ENCODE measurements at places on chromosomes 2 and 18.

GRCh38 chr18:68611311-68611710 lies 103.6 kb downstream of the TMX3 start:
- DNase-seq = no peak

DNA sequence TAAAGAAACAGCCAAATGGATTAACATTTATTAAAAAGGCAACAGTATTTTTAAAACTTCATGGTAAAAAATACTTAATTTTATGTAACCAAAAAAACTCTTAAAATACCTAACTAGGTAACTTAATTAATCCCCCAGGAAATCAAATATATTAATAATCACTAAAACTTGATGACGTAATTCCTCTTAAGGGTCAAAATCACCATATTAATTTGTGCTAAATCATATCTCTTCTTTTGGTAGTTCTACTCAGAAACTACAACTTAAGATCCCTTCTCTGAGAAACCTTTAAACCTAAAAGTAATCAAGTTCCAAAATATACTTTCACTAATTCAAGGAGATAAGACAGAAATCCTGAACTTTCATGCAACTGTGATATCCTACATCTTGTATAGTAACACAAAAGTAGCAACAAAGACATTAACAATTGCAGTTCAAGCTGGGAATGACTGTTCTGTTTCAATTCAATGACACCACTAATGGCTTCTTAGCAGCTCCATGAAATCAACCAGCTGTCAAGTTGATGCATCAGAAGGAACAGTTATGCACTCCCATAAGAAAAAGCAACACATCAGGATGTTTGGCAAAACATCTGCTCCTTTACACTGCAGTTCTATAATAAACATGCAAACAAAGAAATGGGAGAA lies 4.0 kb downstream of the BAZ2B start:
- no peak for DNase-seq

- DNase-seq = no peak
These were observed 122.9 kb downstream of the METTL8 start for GRCh38 chr2:171310889-171311288.

DNA sequence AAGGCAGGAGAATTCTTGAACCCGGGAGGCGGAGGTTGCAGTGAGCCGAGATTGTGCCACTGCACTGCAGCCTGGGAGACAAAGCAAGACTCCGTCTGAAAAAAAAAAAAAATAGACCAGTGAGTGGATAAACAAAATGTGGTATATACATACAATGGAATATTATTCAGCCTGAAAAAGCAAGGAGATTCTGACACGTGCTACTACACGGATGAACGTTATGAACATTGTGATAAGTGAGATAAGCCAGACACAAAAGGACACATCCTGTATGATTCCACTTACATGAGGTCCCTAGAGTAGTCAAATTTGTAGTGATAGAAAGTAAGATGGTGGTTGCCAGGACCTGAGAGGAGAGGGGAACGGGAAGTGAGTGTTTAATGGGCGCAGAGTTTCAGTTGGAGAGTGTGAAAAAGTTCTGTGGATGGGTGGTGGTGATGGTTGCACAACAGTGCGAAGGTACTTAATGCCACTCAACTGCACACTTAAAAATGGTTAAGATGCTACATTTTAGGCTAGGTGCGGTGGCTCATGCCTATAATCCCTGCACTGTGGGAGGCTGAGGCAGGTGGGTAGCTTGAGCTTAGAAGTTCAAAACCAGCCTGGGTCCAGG lies 38.3 kb downstream of the NIFK start:
- DNase-seq = no peak

DNA sequence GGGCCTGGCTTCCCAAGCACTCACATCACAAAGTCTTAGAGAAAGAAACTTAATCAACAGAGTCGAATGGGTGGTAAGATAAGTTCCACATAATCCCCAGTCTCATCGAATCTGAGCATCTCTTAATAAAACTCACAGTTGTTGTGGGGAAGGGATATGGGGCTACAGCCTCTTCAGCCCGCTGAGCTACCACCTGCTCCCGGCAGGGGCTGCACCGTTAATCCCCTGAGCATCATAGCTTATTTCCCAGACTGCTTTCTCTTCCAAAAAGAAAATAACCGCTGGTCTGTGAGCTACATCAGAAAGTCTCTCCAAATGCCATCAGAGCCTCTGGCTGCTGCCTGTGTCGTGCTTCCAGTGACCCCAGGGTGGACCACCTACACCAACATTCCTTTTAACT lies 139.4 kb upstream of the CELF4 start:
- no peak for DNase-seq

- no peak for DNase-seq
These were observed 29.2 kb upstream of the ALLC start for GRCh38 chr2:3628800-3629199.

DNA sequence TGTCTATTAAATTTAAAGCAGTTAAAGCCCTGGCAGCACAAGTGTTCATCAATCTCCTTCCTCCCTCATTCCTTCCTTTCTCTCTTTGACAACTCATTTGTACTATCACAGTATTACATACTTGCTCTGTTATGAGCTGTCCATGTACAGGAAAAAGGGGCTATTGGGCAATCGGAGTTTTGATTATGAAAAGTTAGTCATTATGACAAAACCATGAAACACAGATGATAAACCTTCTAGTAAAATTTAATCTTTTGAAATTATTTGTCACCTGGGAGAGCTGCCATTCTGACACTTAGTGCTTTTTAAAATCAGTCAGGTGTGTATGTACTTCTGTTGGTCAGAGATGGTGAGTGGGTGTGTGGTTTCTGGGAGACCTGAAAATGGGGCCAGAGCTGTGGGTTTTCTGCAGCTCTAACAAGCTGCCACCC lies 39.4 kb downstream of the MAP4K4 start:
- DNase-seq = peak; percentile 34

GRCh38 chr2:10273215-10274175 lies 29.2 kb upstream of the HPCAL1 start:
- DNase-seq = no peak

DNA sequence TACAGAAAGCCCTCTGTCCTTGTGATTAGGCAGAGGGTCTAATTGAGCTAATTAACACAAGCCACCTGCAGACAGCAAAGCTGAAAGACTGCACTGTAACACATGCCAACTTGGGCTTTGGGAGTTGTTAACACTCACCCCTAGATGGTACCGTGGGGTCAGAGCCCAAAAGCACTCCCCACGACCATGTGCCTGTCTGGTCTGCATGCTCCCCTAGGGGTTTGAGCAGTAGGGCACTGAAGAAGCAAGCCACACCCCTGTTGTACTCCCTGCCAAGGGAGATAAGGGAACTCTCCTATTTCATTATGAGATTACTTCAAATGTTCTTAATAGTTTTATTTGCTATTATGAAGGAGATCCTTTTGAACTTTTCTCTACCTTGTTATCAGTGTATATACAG lies 560.1 kb upstream of the FSHR start:
- DNase-seq = no peak
